ENCODE measurements at places on chromosomes 6 and 20.
A peak's percentile ranks its signal among the peaks of the same experiment; 100 is the strongest.

DNA sequence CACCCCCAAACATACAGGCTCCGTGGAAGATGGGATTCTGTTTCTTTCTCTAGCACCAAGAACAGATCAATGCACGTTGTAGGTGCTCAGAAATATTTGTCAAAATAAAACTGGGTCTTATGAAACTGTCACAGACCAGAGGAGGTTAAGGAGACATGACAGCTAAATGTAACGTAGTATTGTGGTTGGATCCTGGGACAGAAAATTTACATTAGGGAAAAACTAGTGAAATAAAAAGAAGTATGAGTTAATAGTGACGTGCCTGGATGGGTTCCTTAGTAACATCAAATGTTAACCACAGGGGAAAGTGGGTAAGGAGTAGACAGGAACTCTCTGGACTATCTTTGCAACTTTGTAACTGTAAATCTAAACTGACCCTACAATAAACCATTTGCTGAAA is 31.5 kb downstream of the NOL4L start:
- no peak for DNase-seq

- DNase-seq = no peak
Measured at GRCh38 chr20:2451939-2452732, 18.5 kb downstream of the SNRPB start.

- no peak for DNase-seq
Measured at GRCh38 chr6:15921243-15921642, 207.6 kb upstream of the MYLIP start.

- DNase-seq = no peak
Measured at GRCh38 chr20:23161968-23162696, 76.0 kb upstream of the CD93 start.

GRCh38 chr6:142353690-142354089 is 51.9 kb downstream of the ADGRG6 start:
- no peak for DNase-seq

- DNase-seq = no peak
Measured at GRCh38 chr6:65816991-65817390, 110.0 kb upstream of the EYS start.

GRCh38 chr20:37970856-37971245 is 62.4 kb downstream of the TTI1 start:
- no peak for DNase-seq

GRCh38 chr20:62740286-62741141 is 31.9 kb downstream of the NTSR1 start:
- peak; percentile 66 for DNase-seq

GRCh38 chr20:5192570-5193431 is 66.0 kb downstream of the CDS2 start:
- no peak for DNase-seq

DNA sequence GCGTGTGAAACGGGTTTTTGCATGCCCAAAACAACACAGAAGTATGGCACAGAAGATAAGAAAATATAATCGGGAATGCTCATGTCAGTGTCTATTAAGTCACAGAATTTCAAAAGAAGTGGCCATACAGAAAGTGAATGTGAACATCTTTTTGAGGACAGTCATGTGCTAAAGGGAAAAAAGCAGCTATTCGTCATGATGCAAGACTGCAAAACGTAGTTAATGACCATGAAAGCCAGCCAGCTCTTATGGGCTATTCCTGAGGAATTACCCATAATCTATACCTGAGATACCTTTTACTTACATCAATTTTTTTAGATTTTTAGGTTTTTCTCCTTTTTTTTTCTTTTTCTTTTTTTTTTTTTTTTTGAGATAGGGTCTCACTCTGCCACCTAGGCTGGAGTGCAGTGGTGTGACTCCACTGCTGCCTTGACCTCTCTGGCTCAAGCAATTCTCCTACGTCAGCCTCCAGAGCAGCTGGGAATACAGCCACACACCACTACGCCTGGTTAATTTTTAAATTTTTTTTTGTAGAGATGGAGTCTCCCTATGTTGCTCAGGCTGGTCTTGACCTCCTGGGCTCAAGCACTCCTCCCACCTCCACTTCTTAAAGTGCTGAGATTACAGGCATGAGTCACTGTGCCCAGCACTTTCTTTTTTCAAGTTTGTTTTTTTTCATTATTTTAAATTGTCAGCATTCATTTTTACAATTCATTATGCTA is 18.1 kb upstream of the ZBP1 start:
- DNase-seq = no peak

GRCh38 chr6:26215585-26216358 is 128.5 kb downstream of the HFE start:
- no peak for DNase-seq

GRCh38 chr20:64083378-64083803 is 807 bp downstream of the LKAAEAR1 start:
- DNase-seq = peak; percentile 54

- no peak for DNase-seq
Measured at GRCh38 chr6:140684776-140685550, 1310.5 kb upstream of the CITED2 start.

GRCh38 chr6:44120692-44121443 is 6.4 kb downstream of the MRPL14 start:
- DNase-seq = no peak

DNA sequence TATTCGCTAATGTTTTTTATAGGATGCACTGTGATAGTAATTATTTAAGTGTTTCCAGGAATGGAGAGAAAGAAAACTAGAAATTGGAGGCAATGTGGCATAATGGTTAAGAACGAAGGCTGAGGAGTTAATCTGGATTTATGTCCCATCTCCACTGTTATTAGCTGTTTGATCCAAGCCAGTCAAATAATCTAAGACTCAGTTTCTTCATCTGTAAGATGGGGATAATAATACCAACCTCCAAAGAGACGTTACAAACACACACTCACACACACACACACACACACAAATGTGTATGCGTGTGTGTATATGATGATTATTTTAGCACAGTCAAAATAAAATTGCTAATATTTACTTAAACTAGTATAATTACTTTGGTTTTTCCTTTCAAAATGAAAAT is 36.9 kb upstream of the TPD52L1 start:
- no peak for DNase-seq

DNA sequence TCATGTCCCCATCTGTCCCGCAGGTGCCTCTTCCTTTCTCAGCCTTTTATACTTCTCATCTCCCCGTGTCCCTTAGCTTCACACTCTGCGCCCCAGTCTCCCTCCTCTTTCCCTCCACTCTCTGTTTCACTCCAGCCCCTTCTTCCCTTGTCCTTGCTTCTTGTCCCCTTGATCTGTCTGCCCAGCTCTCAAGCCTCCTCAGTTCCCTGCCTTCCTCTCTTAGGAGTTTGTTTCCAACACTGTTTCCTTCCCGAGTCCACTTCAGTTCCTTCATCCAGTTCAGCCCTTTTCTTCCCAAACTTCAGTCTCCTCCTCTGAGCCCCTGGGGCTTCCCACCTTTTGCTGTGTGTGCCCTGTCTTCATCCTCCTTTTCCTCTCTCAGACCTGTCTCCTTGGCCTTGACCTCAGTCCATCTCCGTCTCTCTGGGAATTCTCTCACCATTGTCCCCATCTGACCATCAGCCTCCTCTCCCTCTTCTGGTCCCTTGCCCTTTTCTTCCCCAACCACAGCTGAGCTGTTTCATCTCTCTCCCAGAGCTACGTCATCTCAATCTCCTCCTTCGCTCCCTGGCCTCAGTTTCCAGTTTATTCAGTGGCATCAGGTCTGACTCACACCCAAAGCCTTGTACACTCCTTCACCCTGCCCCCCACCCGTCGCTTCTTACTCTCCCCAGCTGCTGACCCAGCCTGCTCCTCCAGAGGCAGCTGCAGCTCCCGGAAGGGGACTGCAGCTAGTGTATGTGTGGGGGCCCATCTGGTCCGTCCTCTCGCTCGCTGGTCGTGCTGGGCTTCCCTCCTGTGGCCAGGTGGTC is 2.7 kb upstream of the DDR1 start:
- no peak for DNase-seq

DNA sequence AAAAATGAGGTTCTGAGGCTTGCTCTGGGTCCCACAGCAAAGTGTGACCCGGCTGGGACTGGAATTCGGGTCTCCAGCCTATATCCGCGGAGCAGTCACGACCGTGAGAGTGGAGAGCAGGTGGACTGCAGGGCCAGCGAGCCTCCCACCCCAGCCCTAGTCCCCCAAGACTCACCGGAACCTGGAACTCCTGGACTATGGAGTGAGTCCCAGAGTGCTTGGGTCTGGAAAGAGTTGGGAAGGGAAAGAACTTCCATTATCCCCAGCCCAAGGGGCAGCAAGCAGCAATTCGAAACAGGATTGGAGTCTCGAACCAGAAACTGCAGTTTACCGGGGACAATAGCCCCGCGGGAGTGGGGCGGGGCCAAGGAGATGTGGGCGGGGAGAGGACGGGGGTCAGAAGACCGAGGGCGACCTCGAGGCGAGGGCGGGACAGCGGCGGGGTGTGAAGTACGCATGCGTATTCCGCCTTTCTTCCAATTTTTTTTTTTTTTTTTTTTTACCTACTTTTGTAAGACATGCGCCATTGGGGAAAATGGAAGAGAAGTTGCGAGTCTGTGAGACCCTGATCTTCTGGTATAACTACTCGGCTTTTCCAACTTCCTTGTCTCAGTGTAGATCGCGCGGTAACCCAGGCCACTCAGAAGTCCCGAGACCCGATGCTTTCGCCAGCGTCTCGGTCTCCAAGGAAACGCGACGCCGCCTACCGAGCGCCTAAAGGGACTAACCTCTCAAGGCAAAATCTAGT is at the start of gene C20orf96:
Gene C20orf96 (minus strand): TSS at position 667 of the 748 bp plus-strand sequence. CDS start 140 bp downstream, at position 527.
- peak; percentile 66 for DNase-seq

DNA sequence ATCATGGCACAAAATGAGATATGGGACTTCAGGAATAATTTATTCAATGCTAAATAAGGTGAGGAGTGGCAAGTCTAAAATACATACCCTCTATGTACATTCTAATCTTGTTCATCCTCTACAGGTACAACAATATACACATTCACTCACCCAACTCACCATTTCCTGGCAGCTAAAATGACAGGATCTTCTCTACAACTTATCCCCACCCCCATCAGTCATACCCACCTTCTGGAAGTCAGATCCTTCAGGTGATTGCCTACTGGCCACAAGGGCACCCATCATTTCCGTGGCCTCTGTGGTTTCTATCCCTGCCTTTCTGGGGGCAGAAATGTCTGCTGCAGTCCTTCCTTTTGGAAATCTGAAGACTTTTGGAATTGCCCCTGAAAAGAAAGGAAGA is 22.8 kb upstream of the CRIP3 start:
- DNase-seq = no peak

- DNase-seq = no peak
Measured at GRCh38 chr6:155224618-155225017, 39.2 kb upstream of the CLDN20 start.

GRCh38 chr20:35954907-35955251 is 577 bp upstream of the SCAND1 start:
- peak; percentile 18 for DNase-seq

- no peak for DNase-seq
Measured at GRCh38 chr6:34610819-34611477, 54.8 kb upstream of the SPDEF start.

DNA sequence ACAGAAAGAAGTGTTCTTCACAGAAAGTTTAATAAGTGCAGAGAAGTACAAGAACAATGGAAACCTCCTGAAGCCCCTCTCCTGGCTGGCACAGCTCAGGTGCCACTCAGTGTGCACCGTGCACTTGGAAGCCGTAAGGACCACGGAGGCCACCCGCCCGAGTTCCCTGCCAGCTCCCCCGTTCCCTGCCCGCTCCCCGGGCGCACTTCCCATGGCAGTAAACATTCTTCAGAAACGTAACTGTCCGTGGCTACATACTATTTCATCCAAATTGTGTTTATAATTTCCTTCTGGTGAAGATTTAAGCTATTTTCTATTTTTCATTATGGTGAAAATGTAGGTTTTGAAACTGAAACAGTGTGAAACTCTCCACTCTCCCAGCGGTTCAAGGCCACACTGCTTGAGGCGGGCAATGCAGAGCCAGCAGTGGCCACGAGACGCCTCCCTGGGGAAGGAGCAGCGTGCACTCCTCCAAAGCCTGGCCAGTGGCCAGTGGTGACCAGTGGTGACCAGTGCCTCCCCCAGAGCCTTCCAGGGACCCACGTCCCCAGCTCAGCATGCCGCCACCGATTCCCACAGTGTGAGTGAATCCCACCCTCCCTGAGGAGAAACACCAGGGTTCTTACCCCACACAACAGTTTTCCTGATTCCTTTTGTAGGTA is 46.4 kb downstream of the TAF4 start:
- no peak for DNase-seq

- no peak for DNase-seq
Measured at GRCh38 chr20:50924261-50924920, 6.8 kb downstream of the ADNP start.

GRCh38 chr6:31651602-31652191 is 764 bp downstream of the BAG6 start:
- DNase-seq = no peak

DNA sequence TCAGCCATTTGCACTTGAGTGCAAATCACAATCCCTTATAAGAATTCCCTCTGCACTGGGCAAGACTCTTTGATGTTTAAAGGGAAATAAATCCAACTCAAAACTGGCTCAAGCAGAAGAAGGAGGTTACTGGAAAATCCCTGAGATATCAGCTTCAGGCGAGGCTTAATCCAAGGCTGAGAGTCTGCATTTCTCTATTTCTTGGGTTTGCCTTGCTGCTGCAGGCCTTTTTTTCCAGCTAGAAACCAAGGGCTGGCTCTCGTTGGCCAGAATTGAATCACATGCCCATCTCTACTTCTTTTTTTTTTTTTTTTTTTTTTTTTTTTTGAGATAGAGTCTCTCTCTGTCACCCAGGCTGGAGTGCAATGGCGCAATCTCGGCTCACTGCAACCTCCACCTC is 11.7 kb downstream of the HCK start:
- no peak for DNase-seq

DNA sequence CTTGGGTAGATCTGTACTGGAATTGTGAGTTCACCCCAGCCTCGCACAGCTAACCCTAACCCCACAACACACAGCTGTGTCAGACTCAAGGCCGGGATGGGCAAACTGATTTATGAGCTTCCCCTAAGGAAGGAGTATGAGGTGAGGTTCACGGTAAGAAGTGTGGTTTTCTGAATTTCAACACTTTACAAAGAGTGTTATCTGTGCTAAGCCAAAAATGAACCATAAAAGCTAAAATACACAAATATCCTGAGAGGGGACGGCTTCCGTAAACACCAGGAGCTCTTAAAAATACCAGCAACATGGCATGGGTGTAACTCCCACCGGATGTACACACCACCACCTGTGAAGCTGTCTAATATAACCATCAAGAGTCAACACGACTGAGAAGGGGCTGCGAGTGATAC is 101.2 kb downstream of the ATP9A start:
- no peak for DNase-seq

DNA sequence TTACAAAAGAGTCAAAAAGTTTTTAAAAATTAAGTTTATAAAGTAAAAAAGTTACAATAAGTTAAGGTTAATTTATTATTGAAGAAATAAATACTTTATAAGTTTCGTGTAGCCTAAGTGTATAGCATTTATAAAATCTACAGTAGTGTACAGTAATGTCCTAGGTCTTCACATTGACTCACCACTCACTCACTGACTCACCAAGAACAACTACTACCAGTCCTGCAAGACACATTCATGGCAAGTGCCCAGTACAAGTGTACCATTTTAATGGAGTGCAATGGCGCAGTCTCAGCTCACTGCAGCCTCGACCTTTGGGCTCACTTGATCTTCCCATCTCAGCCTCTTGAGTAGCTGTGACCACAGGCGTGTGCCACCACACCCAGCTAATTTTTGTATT is 128.2 kb downstream of the GPX5 start:
- no peak for DNase-seq

- DNase-seq = no peak
Measured at GRCh38 chr20:24617757-24618450, 148.5 kb downstream of the SYNDIG1 start.

- no peak for DNase-seq
Measured at GRCh38 chr6:140441256-140441655, 1066.8 kb upstream of the CITED2 start.

- peak; percentile 25 for DNase-seq
Measured at GRCh38 chr6:138161338-138162110, at the start of gene ARFGEF3. ARFGEF3 (plus strand) TSS chr6:138161939; CDS start chr6:138162087, 148 bp downstream.

- DNase-seq = no peak
Measured at GRCh38 chr6:78489874-78490273, 377.5 kb upstream of the IRAK1BP1 start.

Measured in effector memory CD4-positive, alpha-beta T cell (primary cell).